Kasumi-1 (cell line): ENCODE measurements at places on chromosomes 11 and 22.

GRCh38 chr22:50508897-50509296, 873 bp downstream of the NCAPH2 start:
- no peak for DNase-seq

DNA sequence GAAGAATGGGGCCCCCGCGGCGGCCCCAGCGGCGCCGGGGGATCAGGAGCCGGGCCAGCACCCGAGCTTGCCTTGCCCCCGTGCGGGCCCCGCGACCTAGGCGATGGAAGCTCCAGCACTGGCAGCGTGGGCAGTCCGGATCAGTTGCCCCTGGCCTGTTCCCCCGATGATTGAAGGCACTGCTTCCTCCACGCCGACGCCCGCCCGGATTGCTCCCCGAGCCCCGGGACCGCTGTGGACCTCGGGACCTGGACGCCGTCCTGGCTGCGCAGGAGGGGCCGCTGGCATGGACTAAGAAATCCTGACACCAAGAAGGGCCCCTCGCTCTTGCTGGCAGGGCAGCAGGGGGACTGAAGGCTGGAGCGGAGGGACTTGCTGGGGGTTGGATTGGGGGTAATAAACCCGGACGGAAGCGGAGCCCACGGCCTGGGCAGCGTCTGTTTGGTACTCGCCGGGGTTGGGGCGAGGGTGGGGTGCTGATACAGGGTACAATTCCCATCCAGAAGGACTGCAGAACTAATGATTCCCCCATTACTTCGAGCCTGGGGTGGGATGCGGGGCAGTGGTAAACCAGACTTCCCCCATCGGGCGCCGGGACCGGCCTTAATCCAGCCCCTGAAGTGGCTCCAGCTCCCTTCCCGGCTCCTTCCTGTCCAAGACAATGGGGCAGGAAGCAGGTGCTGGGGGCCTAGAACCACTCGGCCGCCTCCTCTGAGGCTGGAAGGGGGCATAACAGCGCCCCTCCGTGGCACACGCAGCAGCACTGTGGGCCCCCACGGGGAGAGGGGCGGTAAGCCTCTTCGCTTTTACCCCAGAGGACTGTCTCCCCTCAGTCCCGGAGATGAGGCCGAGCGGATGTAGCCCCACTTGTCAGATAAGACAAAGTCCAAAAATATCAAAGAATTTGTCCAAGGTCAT, 1.0 kb downstream of the CCDC85B start:
- DNase-seq = peak; percentile 55

DNA sequence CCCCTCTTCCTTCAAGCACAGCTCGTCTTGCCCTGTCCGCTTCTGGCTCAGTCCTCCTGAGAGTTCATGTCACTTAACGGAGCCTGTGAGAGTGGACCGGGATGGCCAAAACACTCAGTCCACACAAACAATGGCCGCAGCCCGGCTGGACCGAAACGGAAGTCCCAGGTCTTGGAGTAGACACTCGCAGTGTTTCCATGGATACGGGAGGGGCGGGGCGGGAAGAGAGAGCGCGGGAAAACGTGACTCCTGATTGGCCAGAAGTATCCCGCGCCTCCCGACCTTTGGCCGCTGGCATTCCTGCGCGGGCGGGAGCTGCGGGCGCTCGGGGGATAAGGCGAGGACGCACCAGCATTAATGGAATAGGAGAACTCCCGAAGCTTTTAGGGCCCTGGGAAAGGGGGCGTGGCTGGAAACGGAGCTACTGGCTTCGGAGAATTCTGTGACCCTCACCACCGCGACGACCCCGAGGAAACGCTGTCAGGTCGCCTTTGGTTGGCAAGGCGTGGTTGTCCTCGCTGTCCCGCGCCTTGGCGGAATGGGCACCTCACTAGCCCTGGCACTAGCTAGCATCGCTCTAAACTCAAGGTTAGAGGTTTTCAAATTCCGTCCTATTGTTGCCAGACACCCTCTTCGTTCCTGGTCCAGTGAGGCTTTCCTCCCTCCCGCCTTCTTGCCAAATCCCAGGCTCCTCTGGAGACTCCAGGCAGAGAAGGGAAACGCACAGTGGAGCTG, at the start of the genes NLRP14 and ZNF214:
Gene NLRP14 (plus strand): TSS at position 297 of the 735 bp plus-strand sequence. CDS start 18,108 bp downstream, outside the sequence.
Gene ZNF214 (minus strand): TSS at position 164 of the 735 bp plus-strand sequence. CDS start 17,511 bp downstream, outside the sequence.
- DNase-seq = no peak

DNA sequence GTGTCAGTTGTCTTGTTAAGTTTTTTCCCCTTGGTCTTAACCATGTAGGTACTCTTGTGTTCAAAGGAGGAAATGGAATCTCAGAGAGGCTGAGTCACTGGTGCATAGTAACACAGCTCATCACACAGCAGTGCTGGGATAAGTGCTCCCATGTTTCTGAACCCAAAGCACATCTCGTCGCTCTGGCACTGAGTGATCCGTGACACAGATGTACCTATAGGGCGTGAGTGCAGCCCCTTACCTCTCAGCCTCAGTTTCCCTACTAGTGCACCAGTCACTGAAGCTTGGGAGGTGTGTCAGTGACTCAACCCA, 234.0 kb downstream of the ST3GAL4 start:
- no peak for DNase-seq

DNA sequence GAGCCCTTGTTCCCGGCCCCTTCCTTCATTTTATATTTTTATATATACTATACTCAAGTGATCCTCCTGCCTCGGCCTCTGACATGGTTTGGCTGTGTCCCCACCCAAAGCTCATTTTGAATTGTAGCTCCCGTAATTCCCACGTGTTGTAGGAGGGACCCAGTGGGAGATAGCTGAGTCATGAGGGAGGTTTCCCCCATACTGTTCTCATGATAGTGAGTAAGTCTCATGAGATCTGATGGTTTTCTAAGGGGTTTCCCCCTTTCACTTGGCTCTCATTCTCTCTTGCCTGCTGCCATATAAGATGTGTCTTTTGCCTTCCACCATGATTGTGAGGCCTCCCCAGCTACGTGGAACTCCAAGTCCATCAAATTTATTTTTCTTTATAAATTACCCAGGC, 7.2 kb upstream of the ZNF280A start:
- DNase-seq = no peak
